ENCODE measurements at places on chromosomes 1 and 21. TPM values are rescaled to one million over a fixed set of nuclear protein-coding genes. Genes with fewer than 3 reads are reported as not detected.

Gene SPRR1A
- not detected for total RNA-seq

Gene LCE6A
- not detected for total RNA-seq

GRCh38 chr1:30083800-30084464 lies 639.5 kb downstream of the MATN1 start:
- ATAC-seq = no peak

DNA sequence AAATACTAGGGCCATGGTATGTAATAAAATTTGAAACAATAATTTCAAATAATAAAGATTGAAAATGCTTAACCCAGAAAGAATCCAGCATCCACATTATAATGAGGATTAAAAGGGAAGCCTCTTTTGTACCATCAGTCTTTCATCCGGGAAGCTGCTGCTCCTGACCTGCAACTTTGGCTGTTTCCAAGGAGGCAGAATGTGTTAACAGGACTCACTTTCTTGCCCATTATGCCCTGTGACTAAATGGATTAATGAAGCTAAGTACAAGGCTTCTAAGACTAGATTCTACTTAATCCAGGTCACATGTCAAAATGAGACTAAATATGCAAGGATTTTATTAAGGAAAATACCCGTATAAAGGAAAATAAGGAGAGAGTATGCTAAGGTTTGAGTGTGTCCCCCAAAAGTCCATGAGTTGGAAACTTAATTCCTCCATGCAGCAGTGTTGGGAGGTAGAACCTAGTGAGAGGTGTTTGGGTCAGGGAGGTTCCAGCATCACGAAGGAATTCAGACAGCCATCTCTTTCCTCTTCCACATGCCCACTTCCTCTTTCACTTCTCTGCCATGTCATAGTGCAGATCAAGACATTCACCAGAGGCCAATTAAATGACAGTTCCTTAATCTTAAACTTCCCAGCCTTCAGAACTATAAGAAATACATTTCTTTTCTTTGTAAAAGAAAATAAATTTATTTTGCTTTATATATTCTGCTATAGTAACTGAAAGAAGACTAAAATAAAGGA lies 27.7 kb downstream of the FMO2 start:
- no peak for ATAC-seq

DNA sequence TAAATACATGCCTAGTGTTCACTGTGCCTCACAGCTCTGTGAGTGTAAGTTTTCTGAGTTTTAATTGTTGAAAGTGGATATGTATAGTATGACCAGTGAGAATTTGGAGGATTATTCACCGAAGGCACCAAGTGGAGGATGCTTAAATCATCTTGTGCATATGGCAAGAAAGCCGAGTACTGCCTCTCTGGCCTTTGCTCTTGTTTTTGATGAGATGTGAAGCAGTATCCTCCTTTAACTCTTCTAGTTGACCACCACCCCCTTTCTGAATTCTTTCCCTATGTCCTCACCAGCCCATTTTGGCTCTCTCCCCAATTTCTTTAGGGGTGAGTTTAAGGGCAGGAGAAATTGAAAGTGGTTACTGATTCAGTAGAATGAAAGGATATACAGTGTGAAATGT lies 130.4 kb downstream of the SYT2 start:
- peak; percentile 6 for ATAC-seq

Gene PCSK9
- total RNA-seq = 0.13 TPM

Gene PPIAL4G
- total RNA-seq = not detected

Data from gastroesophageal sphincter (tissue), 4 donors.